ENCODE measurements at places on chromosomes 5 and 9.

DNA sequence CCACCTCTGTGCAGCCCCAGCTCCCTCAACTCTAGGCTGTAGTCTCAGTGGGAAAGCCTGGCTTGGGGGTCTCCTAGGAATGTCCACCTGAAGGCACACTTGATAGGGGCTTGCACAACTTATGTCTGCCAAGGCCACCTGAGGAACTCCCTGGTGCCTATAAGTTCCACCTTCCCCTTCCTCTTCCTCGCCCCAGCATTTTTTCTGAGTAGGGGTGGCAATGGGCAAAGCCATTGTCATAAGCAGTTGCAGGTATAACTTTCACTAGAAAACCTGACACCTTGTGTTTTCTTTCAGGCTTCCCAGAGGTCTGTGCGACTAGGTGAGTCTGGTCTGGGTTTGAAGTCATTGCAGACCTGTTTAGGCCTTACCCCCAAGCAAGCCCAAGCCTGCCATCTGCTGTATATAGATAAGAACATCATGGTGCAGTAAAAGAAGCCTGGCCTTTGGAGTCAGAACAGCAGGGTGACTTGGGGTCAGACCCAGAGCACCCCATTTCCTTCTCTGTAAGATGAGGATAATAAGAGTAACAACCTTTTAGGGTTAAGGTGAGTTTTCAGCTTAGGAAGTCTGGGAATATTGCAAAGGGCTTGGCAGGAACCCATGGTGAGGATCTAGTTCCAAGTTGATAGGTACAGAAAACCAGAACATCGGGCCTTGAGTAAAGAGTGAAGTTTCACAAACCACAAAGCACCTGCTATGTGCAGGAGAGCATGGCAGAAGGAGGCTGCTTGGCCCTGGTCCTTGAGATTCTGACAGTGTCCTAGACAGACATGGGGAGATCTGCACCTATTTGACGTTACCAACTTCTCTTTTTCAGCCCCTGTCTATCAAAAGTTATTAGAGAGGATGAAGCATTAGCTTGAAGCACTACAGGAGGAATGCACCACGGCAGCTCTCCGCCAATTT is 33.8 kb downstream of the TGFBI start:
- DNase-seq: peak; percentile 24

DNA sequence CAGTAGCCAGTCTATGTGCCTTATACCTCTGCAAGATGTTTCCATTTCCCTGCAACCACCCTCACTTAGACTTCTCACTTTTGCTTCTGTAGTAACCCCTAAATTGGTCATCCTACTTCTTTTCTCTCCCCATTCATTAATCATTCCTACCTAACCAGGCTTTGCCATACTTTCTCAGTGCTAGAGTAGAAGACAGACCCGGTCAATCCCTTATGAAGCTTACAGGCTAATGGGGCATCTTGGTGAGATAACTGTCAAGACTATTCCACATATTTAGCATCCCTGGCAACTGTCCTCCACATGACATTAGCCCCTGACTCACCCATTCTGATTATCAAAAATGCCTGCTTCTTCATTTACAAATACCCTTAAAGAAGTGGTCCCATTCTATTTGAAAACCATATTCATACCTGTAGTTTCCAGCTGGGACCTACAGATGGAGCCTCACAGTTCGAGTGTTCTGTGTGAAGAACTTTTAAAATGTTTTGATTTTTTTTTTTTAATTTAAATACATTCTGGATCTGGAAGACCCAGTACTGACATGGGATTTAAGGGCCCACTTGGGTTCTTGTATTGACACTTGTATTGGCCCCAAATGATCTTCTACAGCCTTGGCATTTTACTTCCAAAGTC is 21.0 kb downstream of the F2RL2 start:
- DNase-seq: no peak

DNA sequence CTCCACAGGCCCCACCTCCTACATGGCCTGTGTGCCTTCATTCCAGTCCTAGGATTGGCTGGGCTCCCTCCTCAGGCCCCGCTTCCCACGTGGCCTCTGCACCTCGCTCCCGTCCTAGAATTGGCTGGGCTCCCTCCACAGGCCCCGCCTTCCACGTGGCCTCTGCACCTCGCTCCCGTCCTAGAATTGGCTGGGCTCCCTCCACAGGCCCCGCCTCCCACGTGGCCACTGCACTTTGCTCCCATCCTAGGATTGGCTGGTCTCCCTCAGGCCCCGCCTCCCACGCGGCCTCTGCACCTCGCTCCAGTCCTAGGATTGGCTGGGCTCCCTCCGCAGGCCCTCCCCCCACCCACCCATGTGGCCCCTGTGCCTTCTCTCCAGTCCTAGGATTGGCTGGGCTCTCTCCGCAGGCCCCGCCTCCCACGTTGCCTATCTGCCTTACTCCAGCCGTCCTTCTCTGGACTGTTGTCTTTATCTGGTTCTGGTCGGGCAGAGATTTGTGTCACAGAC is 45.3 kb upstream of the CACNA1B start:
- DNase-seq: no peak

- no peak for DNase-seq
These were observed 11.7 kb downstream of the MPDZ start for GRCh38 chr9:13267743-13268142.

DNA sequence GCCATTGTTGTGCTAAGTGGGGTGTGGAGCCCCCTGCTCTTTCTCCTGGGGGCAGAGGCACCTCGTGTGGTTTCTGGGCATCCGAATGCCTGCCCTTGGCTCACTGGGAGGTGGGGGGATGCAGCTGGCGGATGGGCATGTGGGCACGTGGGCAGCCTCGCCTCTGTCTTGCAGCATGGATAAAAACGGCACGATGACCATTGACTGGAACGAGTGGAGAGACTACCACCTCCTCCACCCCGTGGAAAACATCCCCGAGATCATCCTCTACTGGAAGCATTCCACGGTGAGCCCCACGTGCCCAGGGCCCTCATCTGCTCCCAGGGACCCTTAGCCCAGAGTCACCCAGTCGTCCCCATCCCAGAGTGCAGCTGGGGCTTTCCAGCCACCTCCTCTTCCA is 25.3 kb downstream of the PTGES2 start:
- DNase-seq: no peak

DNA sequence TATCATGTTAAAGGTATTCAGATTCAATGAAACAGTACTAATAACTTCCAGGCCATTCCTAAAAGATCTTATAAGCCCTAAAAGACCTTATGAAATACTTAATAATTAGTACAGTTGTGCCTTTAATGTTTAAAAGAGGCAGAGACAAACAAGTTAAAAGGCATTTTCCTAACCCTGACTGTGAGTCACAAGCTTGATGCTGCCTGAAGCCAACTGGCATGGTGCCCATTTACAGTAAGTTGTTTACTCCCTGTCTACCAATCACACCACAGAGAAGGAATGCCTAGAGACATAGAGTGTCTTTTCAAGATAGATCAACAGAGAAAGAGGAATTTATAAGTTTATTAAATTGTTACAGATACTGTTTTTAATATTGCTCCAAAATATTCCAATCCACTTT is 47.8 kb downstream of the NR3C1 start:
- peak; percentile 37 for DNase-seq

GRCh38 chr9:21252721-21253547 is 13.1 kb upstream of the IFNA14 start:
- DNase-seq: no peak

DNA sequence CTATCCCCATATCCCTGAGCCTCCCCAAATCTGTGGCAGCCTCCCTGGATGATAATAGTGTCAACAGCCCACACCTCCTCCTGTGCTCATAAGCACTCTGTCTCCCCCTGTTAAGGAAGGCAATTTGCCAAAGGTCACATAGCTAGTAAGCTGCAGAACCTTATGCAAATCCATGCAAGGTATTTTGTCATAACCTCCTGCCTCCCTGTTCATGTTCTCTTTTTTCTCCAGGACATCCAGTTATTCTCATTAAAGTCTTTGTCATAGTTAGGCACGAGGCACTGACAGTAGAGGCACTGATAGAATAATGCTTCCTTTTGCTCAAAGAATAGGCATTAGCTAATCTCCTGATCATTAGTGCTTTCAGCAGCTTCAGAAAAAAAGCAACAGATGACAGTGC is 10.2 kb upstream of the AUH start:
- DNase-seq: no peak

- DNase-seq: no peak
These were observed 17.5 kb downstream of the TMEM171 start for GRCh38 chr5:73137563-73138530.

DNA sequence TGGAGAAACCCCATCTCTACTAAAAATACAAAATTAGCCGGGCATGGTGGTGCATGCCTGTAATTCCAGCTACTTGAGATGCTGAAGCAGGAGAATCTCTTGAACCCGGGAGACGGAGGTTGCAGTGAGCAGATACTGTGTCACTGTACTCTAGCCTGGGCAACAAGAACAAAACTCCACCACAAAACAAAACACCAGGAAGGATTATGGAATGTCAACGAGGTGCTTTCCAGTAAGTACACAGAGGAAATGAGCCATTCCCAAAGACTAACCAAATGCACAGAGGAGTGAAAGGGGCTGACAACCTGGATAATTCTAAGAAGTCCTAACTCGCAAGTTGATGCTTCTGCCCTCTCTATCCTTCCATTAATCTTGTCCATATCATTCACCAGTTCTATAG is 126.1 kb upstream of the RETREG1 start:
- DNase-seq: no peak

DNA sequence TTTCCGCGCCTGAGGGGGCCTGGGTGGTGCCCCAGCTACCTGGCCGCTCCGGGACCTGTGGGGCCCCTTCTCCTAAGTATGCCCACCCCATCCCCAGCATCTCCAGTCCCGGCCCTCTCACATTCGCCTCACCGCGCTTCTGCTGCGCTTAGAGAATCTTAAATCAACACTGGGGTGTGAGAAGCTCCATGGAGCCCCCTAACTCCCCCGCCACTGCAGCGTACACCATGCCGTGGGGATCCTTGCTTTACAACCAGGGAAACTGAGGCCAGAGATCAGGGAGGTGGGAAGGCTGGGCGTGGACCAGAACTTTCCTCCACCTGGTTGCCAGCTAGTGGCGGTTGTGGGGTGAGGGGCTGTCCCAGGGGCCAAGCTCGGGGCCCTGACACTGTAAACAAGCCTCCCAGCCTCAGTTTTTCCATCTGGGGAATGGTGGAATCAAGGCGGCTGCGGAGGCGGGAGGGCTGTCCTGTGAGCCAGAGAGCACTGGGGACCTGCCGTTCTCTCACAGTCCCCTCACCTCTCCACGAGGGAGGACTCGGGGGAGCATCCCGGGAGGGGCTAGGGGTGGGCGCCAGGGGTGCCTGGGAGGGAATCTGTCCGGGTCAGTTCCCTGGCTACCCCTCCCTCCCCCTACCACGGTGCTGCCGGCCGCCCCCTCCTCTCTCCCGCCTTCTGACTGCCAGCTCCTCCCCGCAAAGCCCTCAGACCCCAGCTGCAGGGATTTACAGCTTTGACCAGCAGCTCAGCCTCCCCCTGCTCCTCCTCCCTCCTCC is 161.2 kb downstream of the C9orf50 start:
- DNase-seq: peak; percentile 75

DNA sequence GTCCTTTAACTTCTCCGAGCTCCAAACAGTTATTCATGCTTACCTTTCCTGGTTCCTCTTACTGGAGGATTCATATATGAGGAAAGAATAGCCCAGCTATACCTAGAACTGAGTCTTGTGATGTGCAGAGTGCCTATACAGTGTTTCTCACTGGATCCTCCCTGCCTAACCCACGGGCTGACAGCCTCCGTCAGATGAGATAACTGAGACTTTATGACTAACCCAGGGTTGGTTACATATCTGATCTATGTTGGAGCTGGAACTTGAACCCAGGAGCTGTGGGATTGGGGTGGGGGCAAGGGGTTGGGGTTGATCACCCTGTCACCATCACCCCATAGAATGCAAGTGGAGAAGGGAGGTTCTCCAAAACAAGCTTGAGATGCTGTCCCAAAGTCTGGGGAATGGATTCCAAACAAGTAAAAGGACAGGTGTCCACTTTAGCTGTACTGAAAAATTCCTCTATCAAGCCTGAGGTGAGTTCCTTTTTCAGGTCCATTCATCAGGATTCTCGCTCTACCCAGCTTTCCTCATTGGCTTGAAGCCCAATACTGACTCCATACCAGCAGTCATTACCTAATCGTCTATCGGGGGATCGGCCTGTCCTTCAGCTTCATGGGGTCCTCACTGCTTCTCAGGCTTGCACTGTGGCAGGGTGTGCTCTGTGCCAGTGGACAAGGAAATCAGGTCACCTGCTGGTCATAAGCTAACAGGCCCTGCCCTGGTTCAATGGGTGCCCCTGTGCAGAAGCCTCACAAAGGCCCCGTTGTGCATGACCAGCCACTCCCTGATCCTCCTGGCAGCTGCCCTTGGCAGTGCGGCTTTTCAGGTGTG is 100.6 kb downstream of the ARHGAP26 start:
- DNase-seq: no peak

GRCh38 chr9:7186175-7186574 is 428.4 kb downstream of the KDM4C start:
- DNase-seq: no peak

DNA sequence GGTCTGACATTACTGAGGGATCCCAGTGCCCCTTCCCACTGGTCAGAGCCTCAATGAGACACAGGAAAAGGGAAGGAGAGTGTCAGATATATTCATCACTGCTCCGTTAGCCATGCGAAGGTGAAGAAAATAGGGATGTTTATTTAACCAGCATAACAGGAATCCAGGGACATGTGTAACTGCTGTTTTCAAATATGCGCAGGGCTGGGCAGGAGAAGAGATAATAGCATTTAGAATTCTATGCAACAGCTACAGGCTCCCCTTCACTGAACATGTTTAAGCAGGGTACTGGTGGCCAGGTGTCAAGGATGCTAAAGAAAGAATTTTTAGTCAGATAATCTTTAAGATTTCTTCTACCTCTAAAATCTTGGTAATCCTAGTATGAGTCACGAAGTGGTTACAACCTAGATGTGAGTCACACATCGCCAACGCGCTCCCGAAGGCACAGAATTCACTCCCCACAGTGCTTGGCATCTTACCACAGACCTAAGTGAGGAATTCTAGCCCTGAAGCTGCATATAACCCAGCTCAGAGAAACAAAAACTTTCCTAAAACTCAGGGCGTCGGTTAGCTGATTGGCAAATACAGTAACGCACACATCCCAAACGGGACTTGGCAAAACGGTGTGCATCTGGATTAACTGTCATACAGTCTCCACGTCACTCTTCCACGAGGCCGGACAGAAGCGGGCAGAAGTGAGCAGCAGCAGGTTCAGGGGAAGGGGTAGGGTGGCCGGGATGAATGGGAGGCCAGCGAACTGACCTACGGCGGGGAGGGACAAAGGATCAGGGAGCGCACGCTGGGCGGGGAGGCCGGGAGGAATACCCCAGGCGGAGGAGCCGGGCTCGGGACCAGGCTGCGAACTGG is 1.1 kb downstream of the CTNNAL1 start:
- peak; percentile 64 for DNase-seq

DNA sequence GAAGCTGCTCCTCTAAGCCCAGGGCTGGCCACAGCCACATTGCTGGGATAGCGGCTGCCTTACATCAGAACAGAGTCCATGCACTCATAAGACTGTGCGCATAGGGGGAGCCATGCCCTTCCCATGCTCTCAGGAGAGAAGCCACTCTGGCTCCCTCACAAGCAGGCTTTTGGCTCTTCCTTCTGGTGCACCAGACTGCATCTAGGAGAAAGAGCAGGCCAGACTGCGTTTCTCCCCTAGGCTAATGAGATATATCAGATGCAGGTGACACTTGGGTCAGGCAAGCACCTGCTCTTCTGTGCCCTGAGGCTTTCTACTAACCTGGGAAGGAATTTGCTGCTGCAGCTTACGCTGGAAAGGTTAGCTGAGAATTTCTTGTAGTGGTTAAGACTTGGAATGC is 43.2 kb upstream of the BRINP1 start:
- no peak for DNase-seq
